ENCODE measurements at places on chromosomes 1 and 21. TPM values are rescaled to one million over a fixed set of nuclear protein-coding genes. Genes with fewer than 3 reads are reported as not detected.
A peak's percentile ranks its signal among the peaks of the same experiment; 100 is the strongest.

The MAGI3 gene
- 13.9 TPM for total RNA-seq

DNA sequence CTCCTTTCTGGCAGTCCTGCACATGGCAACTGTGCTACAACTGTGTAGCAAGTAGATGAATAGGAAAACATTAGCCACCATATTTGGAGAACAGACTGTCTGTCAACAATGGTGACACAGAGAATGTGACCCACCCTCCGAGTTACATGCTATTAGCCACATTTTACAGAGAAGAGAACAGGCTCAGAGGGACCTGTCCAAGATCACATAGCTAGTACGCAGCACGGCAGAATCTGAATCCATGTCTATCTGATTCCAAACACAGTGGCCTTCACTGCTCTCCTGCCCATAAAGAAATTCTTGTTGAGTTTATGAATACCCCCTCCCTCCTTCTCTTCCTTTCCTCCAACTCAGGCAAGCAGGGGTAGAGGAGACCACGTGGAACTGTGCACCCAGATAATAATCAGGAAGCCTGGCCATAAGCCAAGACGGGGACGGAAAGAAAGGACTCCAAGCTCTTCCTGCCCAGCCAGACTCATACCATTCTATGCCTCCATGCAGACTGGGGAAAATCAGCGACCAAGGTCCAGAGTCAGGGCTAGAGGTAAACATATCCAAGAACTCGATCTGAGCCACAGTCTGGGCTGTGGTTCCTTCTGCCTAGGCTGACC is 78.8 kb downstream of the TRABD2B start:
- DNase-seq = peak; percentile 51

- DNase-seq = no peak
Observed at GRCh38 chr1:48793863-48794262, 17.2 kb upstream of the BEND5 start.

GRCh38 chr1:29196863-29197589 is 15.3 kb upstream of the SRSF4 start:
- DNase-seq = no peak

- DNase-seq = no peak
Observed at GRCh38 chr21:35099310-35099709, 50.2 kb upstream of the RUNX1 start.

DNA sequence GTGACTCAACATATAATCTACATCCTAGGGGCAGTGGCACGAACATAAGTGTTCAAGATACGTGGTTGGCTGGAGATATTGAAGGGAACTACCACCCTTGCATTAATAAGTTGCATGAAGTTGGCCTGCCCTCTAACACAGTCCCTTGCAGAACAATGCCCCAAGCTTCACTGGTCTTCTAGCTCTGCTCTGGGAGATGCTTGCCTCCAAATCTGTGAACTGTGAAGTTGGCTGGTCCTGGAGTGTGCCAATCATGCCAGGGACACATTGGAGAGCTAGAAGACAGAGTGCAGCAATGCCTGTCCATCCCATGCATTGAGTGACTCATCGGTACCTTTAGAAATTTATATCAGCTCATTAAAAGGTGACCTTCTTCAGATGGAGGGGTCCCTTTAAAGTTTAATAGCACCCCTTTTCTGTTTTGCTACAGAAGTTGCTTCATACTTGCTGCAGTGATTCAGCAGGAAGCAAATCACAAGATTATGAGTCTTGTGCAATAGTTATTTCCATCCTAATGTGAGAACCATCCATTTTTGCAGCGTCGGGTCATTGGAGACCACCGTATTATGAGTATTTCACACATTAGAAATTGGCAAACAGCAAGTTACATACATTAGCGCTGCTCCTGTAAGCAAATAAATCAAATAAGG is 55.2 kb upstream of the KAZN start:
- DNase-seq = no peak

The NBPF26 gene
- total RNA-seq = 9.0 TPM

DNA sequence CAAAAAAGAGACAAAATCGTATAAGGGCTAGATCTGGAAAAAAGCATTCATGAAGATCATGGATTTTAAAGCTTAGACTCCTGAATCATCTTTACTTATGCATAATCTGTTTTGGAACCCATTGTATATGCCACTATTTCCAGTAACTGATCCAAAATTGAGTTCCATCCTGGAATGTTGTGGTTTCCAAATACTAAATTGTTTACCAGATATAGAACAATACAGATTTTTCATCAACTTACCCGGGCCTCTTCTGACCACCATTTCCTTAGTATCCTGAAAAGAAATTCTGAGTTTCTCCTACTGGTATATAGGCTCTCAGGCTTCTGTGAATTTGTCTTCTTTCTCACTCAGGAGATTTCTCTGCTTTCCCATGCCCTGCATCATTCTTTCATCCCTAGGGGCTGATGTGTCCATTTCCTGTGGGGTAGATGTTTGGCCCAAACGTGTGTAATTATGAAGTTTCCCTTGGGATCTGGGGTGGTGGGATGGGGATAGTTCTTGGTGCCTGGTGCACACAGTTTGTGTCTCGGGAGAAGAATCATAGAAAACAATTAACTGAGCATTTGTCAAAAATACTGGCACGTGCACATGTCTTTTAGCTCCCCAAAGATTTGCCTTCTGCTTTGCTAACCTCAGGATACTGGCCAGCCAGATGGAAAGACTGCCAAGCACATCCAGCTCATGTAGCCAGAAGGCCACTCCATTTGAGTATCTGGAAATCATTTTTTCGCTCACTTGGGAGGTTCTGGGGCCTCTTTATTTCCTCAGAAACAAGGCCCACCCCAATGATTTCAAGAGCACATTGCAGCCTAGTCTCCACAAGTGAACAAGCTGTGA is 127.8 kb downstream of the NTMT2 start:
- no peak for DNase-seq

The FAM151A gene
- total RNA-seq = not detected

The STUM gene
- not detected for total RNA-seq

GRCh38 chr21:46180778-46181391 is 3.4 kb downstream of the SPATC1L start:
- no peak for DNase-seq

- DNase-seq = no peak
Observed at GRCh38 chr1:157893686-157894085, 52.1 kb upstream of the CD5L start.

The AMPD1 gene
- total RNA-seq = not detected

GRCh38 chr1:101325144-101325543 is 88.3 kb downstream of the S1PR1 start:
- DNase-seq = no peak

GRCh38 chr1:225460737-225461532 is 33.1 kb upstream of the LBR start:
- DNase-seq = no peak

The HSD3B2 gene
- not detected for total RNA-seq

The DRAXIN gene
- 3.2 TPM for total RNA-seq

DNA sequence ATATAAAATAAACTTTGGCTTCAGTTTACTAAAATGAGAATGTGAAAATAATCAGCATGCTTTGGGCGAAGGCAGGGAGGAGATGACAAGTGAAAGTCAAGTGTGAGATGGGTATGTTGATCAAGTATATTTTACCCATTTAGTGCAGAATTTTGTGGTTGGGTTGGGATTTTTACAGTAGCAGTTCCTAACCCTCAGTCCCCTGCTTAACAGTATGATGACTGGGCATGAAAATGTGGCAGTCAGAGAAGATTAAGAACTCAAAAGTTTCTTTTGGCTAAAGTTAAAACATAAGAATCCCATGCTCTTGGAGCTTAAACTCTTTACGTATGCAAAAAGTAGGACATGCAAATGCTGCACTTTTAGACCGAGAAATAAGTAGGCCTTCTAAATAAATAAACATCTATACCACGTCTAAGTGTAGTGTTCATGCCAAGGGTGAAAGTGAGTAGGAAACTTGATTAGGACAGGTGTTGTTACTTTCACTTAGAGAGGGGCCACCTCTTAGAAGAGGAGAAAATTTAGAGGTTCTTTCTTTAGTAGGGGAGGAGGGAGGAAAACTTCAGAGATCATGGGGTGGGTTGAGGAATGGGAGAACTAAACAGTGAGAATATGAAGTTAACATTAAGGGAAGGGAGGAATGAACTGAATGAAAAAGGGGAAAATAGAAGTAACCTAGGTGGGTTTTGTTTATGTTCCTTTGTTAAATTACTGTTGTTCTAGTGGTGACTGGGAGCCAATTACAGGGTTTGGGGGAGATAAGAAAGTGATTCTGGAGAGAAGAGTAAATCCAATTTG is 127.8 kb downstream of the OSBPL9 start:
- DNase-seq = no peak

DNA sequence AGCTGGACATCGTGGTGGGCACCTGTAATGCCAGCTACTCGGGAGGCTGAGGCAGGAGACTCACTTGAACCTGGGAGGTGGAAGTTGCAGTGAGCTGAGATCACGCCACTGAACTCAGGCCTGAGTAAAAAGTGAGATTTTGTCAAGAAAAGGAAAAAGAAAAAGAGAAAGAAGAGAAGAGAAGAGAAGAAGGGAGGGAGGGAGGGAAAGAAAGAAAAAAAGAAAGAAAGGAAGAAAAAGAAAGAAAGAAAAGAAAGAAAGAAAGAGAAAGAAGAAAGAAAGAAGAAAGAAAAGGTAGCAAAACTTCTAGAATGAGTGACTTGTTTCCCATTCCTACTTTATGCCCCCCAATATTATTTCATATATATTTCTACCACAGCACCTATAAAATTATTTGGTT is 98.8 kb downstream of the UBE2U start:
- DNase-seq = no peak

The GBP5 gene
- 0.31 TPM for total RNA-seq

DNA sequence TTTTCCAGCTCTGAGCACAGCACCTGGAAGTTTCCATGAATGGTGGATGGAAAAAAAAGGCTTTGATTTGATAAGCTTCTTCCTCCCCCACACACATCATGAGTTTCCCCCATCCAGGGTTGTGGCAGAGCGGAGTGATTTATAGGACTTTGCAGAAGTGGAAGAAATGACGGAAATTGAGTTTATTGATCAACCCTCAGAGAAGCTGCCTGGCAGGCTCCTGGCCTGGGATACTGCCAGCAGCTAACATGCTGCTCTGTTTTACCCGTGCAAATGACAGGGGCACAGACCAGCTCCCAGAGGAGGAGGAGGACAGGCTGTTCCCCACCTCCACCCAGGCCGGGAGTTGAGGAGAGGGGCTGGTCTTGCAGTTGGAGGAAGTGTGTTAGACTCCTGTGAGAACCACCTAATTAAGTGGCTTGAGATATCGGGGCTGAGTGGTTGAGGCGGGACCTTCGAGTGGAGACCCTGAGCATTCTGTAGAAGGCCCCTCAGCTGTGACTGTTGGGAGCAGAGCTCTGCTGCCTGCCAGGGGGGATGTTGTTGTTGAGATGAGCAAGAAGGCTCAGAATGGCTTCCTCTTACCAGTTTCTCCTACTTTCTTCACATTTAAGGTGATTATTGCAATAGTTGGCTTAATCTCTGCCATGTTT is 21.8 kb downstream of the ADORA1 start:
- DNase-seq = peak; percentile 12

The RHBDL2 gene
- 1.4 TPM for total RNA-seq

The GCSAML gene
- total RNA-seq = not detected

The BARHL2 gene
- total RNA-seq = not detected

The CCDC28B gene
- 15.3 TPM for total RNA-seq

The ATP8B2 gene
- total RNA-seq = 60.0 TPM

The GUCA2B gene
- not detected for total RNA-seq

The HSF2BP gene
- total RNA-seq = 0.67 TPM

DNA sequence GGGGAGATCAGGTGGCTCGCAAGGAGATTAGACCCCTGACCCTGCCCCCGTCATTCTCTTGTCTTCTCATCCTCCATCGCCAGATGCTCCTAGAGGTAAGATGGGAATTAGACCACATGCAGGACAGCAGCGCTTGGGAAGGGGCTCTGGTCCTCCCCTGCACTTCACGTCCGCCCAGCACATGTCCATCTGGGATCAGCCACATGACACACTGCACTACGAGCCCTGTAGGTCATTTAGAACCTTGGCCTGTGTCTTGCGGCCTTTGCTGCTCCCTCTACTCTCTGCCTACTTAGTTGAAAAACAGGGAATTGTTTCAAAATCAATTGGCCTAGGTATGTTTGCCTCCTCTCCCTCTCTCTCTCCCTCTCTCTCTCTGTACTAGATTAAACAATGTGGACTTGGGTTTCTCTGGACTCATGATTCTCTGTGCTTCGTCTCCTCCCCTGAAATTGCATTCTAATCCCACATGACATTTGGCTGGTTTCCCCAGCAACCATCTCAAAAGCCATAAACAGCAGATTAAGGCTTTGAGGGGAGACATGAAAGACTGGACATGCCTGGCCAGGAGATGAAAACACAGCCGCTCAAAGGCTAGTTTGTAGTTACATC is 3.8 kb upstream of the NCMAP start:
- no peak for DNase-seq

DNA sequence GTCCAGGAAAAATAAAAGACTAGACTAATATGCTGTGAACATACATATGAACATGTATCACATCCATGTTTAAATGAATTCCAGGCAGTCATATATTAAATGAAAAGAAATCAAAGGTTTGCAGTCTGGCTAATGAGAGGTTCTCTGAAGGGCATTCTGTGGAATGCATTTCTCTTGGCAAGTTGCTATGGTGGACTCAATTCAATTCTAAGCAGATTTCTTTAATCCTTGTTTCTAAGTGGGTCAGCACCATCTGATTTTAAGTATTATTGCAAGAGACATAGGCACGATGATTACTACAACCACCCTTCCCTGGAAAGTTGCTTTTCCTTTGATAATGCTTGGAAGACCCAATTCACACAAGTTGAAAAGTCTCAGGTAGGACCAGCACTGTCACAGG is 23.9 kb upstream of the ABCA4 start:
- no peak for DNase-seq

GRCh38 chr21:14742119-14742518 is 196.0 kb upstream of the SAMSN1 start:
- DNase-seq = no peak

The KRTAP19-1 gene
- total RNA-seq = not detected

- no peak for DNase-seq
Observed at GRCh38 chr1:183466781-183467180, 5.5 kb upstream of the SMG7 start.

- no peak for DNase-seq
Observed at GRCh38 chr1:27342778-27343638, 1.2 kb downstream of the SYTL1 start.

- DNase-seq = peak; percentile 54
Observed at GRCh38 chr1:244296447-244296846, 155.3 kb downstream of the ADSS2 start.

The ACTN2 gene
- 0.28 TPM for total RNA-seq

- DNase-seq = peak; percentile 49
Observed at GRCh38 chr1:208107425-208108212, 136.6 kb downstream of the PLXNA2 start.

DNA sequence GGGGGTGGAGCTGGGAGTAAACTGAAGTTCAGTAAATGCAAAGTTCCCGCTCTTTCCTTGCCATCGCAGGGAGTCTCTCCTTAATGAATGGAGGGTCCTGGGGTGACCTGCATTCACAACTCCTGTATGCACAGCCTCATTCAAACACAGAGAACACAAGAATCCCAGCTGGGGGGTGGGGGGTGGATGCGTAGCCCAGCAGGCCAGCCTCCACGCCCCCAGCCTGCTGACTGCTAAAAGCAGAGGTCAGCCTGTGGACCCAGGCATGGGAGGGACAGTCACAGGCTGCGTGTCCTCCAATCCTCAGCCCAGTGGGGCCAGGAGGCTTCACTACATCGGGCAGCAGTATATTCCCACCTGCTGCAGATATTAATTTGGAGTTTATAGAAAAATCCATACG is 263.1 kb downstream of the GRIK3 start:
- DNase-seq = no peak

The DIO1 gene
- total RNA-seq = not detected

GRCh38 chr1:24892188-24893153 is 37.6 kb downstream of the RUNX3 start:
- DNase-seq = no peak

GRCh38 chr1:147897789-147898188 is 4.8 kb upstream of the GJA8 start:
- no peak for DNase-seq

- DNase-seq = no peak
Observed at GRCh38 chr21:37711286-37711829, 204.9 kb downstream of the KCNJ6 start.

The CDKN2C gene
- total RNA-seq = 19.8 TPM

All from endothelial cell of umbilical vein (primary cell).